ENCODE measurements at places on chromosomes 6 and 20.

DNA sequence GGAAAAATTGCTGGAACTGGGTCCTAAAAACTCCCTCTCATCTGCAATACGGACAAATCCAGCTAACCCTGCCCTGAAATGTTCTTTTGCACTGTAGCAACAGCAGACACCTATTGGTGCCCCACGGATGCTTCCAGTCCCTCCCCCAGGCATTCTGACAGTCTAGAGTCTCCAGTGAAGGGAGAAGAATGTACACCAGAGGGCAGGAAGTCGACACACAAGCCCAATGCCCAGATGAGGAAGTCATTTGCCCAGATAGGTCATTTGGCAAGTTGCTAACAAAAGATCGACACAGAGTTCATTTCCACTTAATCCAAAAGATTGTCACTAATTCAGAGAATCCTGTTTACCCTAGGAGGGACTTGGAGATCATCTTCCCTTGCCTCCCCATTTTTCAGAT lies 293.0 kb upstream of the PRDM1 start:
- peak; percentile 52 for DNase-seq

- no peak for DNase-seq
Observed at GRCh38 chr6:154579485-154579884, 69.0 kb upstream of the CNKSR3 start.

- peak; percentile 52 for DNase-seq
Observed at GRCh38 chr20:35883778-35884540, 70.3 kb downstream of the SCAND1 start.

DNA sequence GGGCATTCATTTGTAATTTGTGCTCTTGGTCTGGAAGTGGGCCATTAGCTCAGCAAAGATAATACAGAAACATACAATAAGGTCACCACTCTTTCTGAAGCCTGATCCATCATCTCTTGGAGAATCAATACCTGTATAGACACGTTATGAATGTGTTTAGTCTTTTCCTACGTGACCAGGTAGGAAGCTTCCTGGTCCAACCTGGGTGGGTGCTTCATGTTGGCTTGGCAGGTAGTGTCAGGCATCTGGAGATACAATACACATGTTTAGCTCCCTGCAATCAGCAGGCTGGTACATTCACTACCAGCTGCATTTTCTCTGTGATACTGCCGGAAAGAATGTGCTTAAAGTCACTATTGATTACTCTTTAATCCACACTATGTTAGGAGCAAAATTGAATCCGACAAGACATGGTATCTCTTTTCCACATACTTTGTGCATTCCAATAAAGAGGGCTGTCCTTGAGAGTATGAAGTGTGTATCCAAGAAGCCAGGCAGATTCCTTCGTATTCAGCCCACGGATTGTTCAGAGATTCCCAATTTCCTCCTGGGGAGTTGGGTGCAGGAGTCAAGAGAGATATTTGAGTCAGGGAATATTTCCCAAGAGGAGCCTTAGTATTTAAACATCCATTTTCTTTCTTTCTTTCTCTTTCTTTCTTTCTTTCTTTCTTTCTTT lies 49.9 kb upstream of the RANBP9 start:
- DNase-seq = no peak

DNA sequence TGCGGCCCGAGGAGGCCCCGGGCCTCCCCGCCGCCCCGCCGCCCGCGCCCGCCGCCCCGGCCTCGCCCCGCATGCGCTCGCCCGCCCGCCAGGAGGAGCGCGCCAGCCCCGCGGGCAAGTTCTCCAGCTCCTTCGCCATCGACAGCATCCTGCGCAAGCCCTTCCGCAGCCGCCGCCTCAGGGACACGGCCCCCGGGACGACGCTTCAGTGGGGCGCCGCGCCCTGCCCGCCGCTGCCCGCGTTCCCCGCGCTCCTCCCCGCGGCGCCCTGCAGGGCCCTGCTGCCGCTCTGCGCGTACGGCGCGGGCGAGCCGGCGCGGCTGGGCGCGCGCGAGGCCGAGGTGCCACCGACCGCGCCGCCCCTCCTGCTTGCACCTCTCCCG lies 1.5 kb downstream of the FOXQ1 start:
- no peak for DNase-seq

- no peak for DNase-seq
Observed at GRCh38 chr6:84150705-84151104, 76.7 kb downstream of the CEP162 start.

- DNase-seq = peak; percentile 39
Observed at GRCh38 chr6:56046576-56046975, 171.2 kb upstream of the BMP5 start.

GRCh38 chr20:57840066-57840465 lies 130.3 kb upstream of the PMEPA1 start:
- no peak for DNase-seq

DNA sequence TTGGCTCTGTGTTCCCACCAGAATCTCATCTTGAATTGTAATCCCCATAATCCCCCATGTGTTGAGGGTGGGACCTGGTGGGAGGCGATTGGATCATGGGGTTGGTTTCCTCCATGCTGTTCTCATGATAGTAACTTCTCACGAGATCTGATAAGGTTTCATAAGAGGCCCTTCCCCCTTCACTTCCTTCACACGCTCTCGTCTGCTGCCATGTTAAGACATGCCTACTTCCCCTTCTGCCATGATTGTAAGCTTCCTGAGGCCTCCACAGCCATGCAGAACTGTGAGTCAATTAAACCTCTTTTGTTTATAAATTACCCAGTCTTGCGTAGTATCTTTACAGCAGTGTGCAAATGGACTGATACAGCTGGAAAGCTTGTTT lies 90.0 kb downstream of the ELOVL5 start:
- DNase-seq = no peak

DNA sequence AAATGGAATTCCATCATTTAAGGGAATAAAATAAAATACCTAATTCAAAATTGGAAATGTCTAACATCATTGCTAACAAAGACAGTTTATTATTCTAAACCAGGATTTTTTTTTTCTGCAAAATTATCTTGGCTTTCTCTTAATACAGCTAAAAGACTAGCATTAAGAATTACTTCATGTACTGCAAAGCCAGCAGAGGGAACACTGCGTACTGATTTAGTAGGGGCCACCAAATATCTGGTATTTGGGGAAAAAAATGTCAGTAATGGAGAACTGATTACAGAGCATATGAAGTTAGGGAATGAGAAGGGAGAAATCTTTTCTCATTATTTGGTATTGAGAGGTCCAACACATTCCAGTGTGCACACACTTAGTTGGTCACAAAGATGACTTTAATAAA lies 3.2 kb upstream of the SOX4 start:
- DNase-seq = no peak

GRCh38 chr6:157274471-157275226 lies 48.7 kb downstream of the TMEM242 start:
- DNase-seq = peak; percentile 72

DNA sequence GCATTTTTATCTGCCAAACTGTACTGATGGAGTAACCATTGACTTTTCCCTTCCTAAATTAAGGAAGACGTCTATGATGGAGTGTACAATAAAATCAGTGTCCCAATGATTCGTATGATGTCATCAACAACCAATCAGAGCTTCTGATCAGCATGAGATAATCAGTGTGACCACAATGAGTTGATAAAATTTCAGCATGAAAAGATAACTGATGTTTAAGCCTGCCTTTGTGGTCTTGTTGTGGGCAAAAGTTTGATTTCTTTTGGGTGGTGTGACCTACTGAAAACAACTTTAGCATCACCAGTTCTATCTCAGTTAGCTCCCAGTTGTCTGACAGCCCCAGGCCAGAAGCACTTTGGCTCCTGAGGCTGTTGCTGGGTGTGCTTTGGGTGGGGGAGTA lies 3.3 kb downstream of the PCIF1 start:
- DNase-seq = no peak

DNA sequence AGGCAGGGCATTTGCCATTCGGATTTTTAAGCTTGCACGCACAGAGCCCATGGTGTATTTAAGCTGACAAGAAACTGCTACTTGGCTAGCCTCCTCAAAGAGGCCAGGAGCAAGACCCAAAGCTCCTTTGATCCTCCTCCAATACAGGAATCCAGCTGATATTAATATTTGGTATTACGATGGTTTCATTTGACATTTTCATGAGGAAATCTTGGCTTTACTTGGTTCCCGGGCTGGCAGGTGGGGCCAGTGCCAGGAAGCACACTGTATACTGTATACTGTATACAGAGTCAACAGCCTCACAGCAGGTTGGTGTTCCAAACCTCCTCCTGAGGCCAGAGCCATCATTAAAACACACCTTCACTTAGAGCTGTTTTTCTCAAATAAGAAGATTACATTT lies 138.2 kb upstream of the ARMC2 start:
- no peak for DNase-seq

GRCh38 chr6:4895971-4896370 lies 107.9 kb downstream of the RPP40 start:
- no peak for DNase-seq

DNA sequence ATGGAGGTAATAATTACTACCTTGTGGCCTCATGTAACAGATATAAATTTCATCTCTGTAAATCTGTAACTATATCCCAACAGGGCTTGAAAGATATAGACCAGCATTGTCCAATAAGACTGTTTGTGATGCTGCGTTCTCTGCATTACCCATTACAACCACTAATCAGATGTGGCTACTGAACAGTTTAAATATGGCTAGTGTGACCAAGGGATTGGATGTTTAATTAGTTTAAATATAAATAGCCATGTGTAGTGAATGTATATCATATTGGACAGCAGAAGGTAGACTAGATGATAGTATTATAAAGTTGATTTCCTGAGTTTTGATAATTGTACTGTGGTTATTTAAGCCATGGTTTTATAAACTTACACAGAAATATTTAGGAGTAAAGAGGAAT lies 27.8 kb upstream of the JAG1 start:
- DNase-seq = no peak

- DNase-seq = no peak
Observed at GRCh38 chr6:157198425-157199279, 124.7 kb downstream of the TMEM242 start.

GRCh38 chr6:13479971-13480434 lies 7.4 kb downstream of the GFOD1 start:
- DNase-seq = no peak

DNA sequence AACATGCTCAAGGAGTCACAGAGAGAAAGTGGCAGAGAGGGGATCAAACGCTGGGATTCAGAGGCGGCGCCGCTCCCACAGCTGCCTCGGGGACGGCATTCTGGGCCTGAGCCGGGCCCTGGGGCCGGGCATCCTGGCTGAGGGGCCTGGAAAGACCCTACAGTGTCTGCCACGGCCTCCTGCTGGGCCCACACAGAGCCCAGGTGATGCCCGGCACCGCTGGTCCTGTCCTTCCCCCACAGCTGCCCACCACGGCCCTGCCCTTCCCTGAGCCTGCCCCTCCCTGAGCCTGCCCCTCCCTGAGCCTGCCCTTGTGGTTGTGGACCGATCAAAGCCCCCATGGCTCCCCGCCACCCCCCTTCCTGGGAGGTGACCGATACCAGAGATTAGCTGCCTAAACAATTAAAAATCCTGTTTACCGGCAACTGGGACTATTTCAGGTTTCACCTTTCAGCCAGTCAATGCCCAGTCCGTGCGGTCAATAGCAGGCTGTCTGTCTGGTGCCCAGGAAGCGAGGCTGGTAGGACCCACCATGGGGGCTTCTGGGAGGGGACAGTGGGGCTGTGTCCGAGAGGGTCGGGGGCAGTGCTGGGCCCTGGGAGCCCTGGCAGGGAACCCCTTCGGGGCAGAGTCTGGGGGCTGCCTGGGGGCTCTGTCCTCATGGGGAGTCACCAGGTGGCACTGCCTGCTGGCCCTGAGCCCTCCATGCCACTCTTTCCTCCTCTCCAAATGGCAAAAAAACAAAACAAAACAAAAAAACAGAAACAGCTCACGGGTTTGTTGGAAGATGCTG lies 55.4 kb upstream of the GATA5 start:
- no peak for DNase-seq

DNA sequence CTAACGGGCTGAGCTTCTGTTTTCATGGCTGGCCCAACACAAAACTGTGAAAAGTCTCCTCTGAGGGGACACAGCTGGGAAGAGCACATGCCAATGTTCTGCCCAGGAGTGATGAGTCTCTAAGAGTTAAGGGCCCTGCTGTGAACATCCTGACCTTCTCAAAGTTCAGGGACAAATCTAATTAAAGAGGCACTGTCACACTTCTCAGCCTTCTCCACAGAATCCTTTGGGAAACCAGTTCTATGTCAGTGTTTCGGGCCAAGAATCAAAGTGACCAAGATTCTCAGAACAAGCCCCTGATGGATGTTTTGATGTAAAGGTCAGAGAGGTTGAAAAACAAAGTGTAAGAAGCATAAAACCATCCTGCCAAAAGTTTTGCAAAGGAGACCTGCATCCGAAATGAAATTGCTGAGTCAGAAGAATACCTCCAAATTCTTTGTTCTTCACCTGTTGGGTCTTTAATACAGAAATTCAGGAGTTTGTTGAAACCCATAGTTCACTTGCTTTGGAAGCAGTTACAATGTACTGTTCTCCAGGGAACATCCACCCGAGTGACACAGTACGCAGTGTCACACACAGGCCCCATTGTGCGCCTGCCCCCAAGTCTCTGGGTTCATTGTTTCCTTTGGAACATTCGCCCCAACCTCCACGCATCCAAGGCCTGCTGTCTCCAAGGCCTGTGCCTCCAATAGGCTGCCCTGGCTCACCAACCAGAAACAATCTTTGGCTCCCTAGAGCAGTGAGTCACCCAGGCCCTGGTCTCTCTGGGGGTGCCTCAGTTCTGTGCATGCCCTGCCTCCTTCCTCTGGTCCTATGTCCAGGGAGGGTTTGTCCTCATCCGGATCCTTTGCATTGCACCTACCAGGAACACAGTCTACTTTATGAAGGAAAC lies 65.5 kb upstream of the QKI start:
- no peak for DNase-seq

DNA sequence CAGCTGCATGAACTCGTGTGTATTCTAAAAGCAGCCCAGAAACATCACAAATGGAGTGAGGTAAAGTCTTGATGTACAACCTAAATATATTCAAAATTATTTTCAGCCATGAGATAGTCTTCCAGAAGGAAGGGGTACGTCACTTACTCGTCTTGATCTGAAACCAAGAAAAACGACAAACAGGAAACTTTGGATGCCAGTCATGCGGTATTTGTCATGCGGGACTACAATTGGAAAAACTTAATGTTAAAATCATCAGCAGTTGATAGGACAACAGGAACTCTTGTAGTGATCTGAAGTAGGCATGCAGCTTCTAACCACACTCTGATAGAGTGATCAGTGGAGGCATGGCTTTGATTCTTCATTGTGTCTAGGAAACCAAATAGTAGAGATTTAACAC lies 29.7 kb downstream of the FAM217A start:
- DNase-seq = no peak

- DNase-seq = no peak
Observed at GRCh38 chr6:107735906-107736635, 88.0 kb downstream of the SCML4 start.

All from CD4-positive, alpha-beta T cell treated with Interferon alpha-2 for 1 hour (primary cell).